Mucosa of descending colon (tissue), 3 donors: ENCODE measurements at places on chromosomes 2 and 18.

- no peak for DNase-seq
Observed at GRCh38 chr2:181657379-181657778, 474 bp upstream of the CERKL start.

DNA sequence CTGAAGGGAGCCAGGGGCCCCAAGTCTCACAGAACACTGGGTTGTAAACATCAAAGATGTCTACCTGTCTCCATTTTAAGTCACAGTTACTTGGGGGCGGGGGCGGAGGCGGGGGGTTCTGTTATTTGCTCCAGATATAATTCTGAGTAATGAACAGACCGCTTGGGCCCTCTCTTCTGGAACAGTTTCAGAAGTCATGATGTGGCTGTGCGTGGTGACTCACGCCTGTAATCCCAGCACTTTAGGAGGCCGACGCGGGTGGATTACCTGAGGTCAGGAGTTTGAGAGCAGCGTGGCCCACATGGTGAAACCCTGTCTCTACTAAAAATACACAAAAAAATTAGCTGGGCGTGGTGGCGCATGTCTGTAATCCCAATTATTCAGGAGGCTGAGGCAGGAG, 157.9 kb upstream of the APCDD1 start:
- DNase-seq = no peak

- DNase-seq = peak; percentile 78
Observed at GRCh38 chr2:86704459-86704971, 15.6 kb upstream of the RMND5A start.

- no peak for DNase-seq
Observed at GRCh38 chr2:12045864-12046291, 299.4 kb downstream of the LPIN1 start.

GRCh38 chr18:13877157-13877556, 38.2 kb downstream of the MC2R start:
- DNase-seq = no peak

DNA sequence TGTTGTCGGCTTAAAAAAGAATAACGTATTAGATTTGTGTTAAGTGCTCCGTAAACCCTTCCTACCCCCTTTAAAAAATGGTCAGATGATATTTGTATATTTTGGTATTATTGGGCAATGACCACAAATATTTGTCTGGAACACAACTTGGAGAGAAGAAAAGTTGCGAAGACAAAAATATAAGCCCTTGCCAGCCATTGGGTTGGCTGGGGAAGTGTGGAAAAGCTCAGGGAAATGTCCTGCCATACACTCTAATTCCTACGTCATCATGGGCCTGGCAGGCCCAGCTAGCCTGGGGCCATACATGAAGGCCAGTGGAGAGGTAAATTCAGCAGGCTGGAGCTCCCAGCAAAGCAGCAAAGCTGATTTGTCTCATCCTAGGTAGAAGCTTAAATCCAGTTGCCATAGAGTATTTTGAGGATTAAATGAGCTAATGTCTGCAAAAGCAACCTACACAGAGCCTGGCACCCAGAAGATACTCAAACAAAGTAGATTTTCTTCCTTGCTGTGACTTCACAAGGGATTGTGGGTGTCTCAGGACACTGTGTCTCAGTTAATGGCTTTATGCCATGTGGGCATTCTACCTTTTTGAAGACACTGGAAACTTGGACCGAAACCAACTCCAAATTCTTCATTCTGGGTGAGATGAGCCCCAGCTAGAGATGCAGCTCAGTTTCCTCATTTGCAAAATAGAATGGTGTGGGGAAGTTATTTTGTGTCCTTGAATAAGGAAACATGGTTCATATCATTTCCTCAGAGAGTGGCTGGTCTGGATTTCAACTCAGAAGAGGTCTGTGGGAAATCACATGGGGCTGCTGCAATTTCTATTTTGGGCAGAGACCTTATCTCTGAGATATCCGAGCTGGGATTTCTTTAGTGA, 87.9 kb upstream of the MAP4K3 start:
- DNase-seq = no peak
